SK-N-SH treated with all-trans-retinoic acid at 6 μM for 48 hours (cell line): ENCODE measurements at places on chromosomes 11 and 22.
A peak's percentile ranks its signal among the peaks of the same experiment; 100 is the strongest.

GRCh38 chr11:18790883-18791206 is 753 bp downstream of the PTPN5 start:
- ATAC-seq = peak; percentile 36; the same call in 2 of the 3 replicates

- ATAC-seq = no peak
These were observed 25.5 kb upstream of the TIMP3 start for GRCh38 chr22:32775957-32776356.

DNA sequence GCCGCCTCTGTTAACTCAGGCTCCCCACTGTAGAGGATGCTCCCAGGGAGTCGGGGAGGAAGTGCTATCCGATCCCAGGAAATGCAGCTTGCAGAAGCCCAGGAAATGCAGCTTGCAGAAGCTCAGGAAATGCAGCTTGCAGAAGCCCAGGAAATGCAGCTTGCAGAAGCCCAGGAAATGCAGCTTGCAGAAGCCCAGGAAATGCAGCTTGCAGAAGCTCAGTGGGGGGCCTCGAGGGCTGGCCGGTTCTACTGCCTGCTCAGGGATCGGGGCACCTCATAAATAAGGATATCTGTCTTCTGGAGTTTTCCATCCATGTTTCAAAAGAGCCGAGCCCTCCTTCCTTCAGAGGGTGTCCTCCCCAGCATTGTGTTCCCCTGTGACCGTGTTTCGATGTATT is 25.1 kb upstream of the SMIM38 start:
- no peak for ATAC-seq

GRCh38 chr22:32721328-32722180 is 80.0 kb upstream of the TIMP3 start:
- ATAC-seq = no peak

DNA sequence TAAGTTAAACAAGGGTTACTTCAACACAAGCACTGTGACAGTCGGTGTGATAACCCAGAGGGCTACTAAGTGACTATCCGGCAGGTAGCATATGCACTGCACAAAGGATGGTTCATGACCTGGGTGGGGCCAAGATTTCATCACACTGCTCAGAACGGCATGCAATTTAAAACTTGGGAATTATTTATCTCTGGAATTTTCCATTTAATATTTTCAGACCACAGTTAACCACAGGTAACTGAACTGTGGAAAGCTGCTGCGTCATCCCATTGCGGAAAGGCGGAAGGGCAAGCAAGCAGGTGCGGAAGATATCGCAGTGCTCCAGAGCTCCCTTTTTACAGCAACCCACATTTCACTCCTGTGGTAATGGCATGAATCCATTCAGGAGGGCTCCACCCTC is 540.8 kb downstream of the INSC start:
- no peak for ATAC-seq

DNA sequence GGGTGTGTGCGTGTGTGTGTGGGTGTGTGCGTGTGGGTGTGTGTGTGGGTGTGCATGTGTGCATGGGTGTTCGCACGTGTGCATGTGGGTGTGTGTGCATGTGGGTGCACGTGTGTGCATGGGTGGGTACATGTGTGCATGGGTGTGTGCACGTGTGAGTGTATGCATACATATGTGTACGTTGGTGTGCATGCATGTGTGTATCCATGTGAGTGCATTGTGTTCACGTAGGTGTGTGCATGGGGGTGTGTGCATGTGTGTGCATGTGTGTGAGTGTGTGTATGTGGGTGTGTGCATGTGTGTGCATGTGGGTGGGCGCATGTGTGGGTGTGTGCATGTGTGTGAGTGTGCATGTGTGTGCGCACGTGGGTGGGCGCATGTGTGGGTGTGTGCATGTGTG is 19.9 kb upstream of the APOBEC3A start:
- no peak for ATAC-seq

DNA sequence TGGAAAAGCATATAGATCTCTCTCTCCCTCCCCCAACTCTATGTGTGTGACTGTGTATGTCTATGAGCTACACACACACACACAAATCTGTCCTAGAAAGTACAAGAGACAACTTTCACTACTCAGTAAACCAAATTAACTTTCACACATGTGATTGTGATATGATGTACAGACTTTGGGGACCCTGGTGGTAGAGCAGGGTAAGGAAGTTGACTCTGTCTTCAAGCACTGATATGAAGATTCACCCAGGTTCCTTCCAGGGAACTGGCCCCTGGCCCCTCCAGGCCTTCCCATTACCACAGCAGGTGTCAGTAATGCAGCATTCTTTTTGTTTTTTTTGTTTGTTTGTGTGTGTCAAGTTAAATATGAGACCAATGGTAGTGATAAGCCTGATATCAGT is 66.1 kb upstream of the PTH start:
- no peak for ATAC-seq

DNA sequence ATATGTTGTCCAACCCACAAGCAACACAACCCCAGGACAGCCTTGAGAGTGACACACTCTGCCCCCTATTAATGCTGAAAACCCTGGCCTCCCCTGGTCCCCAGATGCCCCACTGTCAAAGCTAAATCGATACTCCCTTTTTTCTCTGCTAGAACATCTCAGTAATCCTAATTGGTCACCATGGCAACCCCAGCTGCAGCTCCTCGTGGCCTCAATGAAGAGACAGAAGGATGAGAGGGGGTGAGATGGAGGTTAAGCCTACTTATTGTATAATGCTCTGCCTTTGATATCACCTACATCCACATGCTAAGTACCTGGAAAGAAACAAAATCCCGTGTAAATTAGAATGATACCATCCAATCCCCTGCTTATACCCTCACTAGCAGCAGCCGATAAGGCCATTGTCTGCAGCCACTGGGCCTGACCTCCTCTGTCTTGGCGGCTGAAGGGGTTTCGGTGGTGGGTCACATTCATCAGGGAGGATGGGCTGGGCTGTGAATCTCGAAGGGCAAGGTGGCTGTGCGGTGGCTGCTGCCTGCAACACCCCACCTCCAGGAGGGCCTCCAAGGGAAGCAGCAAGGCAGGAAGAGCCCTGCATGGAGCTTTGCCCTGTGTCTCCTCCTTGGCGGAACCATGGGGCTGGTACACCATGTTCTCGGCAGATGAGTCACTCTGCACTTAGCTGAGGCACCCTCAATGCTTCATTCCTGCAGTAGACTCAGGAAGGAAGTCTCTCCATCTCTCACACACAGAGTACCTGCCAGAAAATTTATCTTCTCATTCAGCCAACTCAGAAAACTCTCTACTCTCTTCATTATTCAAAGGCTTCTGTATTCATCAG is 399.5 kb downstream of the BUD13 start:
- no peak for ATAC-seq

- no peak for ATAC-seq
These were observed 4.5 kb downstream of the TTC9C start for GRCh38 chr11:62732830-62733229.

GRCh38 chr11:6576471-6577373 is 26.7 kb downstream of the RRP8 start:
- ATAC-seq = peak; percentile 81

DNA sequence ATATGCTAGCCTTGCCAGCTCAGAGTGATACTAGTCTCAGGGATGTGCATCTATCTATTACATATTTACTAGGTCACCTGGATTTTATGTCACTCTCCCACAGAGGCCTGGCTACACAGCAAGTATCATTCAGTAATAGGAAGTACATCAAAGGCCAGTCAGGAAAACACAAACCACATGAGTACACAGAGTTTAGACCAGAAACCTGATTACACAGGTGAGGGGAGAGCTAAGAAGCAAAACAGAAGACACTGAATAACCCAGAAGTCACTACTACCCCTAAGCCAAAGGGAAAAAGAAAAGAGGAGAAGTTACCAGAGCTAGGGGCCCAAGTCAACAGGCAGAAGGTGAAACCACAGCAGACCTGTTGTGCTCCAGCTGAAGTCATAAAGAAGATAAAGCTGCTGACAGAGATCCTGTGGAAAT is 13.3 kb downstream of the LPXN start:
- ATAC-seq = no peak

- ATAC-seq = peak; percentile 35
These were observed 21.0 kb downstream of the NNMT start for GRCh38 chr11:114316980-114317786.

DNA sequence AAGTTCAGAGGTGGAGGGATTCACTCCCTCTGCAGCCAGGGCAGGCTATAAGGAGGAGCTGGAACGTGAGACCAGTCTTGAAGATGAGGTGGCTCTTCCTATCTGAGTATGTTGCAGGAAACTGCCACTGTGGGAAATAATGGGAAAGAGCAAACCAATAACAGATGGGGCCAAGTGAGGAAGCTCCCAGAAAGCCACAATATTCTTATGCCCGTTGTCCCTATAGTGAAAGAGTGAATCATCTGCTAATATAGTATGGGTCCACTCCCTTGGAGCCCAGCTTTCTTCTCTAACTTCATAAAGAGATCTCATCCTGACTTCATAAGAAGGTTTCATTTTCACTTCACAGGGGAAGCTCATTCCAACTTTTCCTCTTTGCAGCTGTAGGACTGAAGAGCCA is 206.4 kb downstream of the BLID start:
- peak; percentile 36; the same call in 2 of the 3 replicates for ATAC-seq

DNA sequence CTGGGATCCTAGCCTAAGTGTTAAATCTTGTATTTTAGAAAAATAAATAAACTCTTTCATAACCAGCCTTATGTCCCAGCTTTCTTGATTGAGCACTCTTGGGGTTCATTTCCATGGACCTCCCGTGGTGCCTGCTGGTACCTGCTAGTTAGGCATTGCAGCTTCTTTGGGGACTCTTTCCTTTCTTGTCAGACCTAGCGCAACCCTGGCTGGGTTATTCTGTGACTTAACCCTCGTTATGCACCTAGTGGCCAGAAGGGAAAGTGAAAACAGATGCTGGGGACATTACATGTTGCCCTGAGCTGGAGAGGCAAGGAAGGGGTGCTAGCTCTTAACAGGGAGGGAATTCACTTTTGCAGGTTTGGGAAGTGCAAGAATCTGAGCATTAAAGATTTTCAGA is 46.8 kb downstream of the APIP start:
- peak; percentile 62; the same call in 2 of the 3 replicates for ATAC-seq

DNA sequence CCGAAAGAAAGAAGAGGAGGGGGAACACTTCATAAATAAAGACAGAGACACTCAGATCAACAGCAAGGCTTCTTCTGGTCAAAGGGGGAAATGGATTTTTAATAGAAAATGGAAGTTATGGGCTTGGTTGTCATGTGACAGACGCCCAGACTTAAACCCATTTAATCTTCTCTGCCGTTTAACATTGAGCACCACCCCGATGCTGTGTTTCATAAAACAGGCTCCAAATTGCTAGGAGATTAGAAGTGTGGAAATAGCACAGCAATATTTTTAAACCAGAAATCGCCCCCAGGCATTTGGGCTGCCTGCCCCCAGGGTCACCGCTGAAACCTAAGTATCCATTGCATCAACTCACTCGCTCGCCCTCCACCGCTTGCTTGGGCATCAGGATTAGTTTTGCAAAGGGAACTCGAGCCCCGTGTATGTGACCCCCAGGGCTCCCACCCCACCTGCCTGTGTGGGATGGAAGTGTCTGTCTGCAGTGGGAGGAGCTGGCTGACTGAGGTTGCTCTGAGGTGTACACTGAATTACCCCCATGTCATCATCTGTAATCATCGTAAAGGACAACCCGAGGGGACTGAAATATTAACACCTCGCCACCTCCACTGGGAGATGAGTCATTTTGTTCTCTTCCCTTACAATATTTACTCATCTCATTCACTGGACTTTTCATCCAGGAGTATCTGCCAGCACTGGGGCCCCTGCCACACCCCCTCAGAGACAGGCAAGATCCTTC is 10.7 kb downstream of the DSCAML1 start:
- no peak for ATAC-seq

- peak; percentile 3; the same call in 1 of the 3 replicates for ATAC-seq
These were observed 2.2 kb downstream of the RPL3 start for GRCh38 chr22:39317084-39317774.

DNA sequence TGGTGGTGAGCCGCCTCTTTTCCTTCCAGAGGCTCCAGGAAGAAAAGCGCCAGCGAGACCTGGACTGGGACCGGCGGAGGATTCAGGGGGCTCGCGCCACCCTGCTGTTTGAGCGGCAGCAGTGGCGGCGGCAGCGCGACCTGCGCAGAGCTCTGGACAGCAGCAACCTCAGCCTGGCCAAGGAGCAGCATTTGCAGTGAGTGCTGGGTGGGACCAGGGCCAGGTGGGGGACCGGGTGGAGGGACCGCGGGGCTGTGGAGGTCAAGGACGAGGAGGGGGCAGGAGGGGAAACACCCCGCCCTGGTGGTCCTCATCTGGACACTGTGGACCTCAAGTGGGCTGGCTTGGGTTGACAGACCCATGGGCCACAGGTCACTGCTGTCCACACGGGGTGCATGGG is 17.4 kb downstream of the RIBC2 start:
- no peak for ATAC-seq

GRCh38 chr11:59426361-59427067 is at the start of gene OR5A2:
OR5A2 (minus strand) TSS chr11:59426413; CDS start chr11:59422953, 3,460 bp downstream.
- no peak for ATAC-seq

DNA sequence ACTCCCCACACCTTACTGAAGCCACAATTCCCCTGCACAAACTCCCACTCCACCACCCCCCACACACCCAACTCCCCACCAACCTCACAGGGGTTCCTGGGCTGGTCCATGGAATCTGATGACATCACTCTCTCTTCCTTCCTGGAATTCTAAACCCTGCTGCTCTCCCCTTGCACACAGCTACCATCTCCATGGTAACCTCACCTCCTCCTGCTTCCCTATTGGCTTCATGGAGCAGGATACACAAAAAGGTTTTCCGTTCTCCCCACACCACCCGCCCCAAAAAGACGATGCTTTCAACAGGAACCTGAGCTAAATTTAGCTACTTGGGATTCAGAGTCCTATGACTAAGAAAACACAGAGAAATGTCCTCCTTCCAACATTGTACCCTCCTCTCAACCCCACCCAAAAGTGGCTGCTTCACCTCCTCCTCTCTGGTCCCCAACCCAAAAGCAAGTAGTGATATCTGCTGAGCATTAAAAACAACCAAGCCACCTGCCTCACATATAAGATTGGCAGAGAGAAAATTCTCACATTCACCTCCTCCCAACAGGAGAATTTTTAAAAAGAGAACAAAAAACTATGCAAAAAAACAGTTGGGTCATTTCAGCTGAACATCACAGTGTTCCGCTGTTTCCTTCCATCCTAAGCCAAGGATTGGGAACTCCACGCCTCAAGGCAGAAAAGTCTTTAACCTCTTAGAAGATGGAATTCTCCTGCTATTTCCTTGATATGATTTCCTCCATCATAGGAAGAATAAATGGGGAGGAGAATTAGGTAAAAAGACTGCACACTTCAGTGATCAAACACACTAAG is 66.9 kb downstream of the RBFOX2 start:
- ATAC-seq = peak; percentile 91

GRCh38 chr11:23405350-23405937 is 545.2 kb upstream of the CCDC179 start:
- no peak for ATAC-seq

DNA sequence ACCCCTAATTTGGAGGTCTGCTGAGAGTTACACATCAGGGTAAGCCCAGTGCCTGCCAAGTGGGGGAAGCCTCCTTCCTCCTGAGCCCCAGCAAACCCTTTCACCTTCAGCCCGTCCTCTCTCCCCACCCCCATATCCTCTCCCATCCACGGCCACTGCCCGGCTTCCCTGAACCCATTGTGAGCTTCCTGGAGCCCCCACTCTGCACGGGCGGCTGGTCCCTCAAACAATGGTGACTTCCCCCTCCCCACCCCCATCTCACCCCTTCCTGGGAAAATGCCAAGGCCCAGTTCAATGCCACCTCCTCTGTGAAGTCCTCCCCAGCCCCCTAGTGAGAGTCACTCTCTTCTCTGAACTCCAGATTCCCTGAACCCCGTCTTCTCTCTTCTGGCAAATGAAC is 17.9 kb downstream of the DNAL4 start:
- ATAC-seq = no peak
